ENCODE measurements at places on chromosomes 3 and 15. TPM values are rescaled to one million over a fixed set of nuclear protein-coding genes. Genes with fewer than 3 reads are reported as not detected.
A peak's percentile ranks its signal among the peaks of the same experiment; 100 is the strongest.

- no peak for DNase-seq
These were observed 88.7 kb downstream of the DMXL2 start for GRCh38 chr15:51533672-51534398.

DNA sequence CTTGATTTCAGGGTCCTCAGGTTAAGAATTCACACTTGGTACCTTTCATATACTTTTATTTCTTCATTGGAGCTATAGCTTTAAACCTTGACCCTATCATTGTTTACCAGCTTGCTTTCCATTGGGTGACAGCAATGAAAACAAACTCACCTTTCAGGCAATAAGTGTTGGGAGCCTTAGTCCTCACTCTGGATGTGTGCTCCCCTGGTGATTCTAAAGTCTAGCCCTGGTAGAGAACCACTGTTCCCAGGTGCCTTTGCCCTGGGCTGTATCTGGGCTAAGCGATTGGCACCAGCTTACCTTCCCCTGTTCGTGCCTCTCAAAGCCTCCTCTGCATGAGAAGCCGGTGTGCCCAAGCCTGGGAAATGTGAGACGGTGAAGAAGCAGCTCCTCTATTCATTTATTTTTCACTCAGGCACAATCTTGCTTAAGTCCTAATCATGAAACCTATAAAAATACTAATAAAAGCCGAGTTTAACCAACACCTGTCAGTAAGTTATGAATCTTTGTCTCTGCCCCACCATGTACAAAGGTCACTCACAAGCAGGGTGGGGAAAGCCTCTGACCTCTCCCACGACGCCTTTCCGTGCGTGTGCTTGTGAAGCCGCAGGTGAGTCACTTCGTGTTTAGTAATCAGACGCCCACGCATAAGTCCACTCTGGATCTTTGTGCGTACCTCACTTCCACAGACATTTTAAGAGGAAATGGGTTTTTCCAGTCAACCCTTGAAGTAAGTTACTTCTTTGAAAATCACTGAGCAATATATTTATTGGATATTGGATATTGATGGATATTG lies 12.8 kb upstream of the ARRDC4 start:
- DNase-seq: no peak

DNA sequence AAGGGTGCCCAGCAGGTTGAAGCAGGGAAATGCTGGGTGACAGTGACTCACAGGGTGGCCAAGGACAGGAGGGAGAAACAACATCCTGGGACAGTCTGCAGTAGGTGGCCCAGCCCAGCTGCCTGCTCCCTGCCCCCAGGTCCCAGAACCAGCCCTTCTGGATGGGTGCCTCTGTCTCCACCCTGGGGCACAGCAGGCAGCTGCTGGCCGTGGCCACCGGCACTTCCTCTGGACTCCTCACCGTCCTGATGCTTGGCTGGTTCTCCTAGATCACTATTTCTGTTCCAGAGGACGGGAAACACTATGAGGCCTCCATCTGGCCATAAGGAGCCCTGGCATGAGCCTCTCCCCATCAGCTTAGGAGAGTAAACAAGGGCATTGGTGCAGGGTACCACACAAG lies 258.9 kb downstream of the XXYLT1 start:
- DNase-seq: no peak

DNA sequence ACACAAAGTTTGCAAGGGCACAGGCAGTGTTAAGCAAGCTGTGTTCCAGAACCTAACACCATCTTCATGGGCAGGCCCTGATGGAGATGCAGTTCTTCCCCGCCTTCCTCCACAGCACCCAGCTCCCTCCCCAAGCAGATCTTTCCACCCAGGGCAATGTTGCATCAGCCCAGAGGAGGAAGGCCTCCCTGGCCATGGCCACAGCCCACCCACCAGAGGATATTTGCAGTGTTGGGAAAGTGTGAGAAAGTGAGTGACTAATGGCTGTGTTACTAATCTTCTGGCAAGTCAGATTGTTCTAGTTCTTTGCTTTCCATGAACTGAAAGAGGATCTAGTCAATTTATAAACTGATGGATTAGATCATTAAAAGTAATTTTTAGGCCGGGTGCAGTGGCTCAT lies 42.0 kb upstream of the ATP10A start:
- DNase-seq: no peak

DNA sequence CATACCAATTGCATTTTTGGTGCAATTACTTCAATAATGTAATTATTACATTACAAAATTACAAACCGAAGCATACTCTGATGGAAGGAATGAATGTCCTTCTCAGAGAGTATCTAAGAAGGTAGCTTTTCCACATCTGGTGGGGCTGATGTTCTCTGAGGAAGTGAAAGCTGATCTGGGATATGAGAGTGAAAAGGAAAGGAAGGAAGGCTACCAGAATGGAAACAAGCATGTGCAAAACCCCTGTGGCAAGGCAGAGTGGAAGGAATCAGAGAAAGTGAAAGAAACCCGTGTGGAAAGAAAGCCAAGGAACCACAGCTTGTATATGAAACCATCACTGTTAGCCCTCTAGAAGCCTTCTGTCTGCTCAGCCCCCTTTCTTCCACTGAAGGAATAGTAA lies 35.3 kb upstream of the GOLGA8A start:
- DNase-seq: no peak

GRCh38 chr15:34366271-34367065 lies 528 bp downstream of the LPCAT4 start:
- no peak for DNase-seq

DNA sequence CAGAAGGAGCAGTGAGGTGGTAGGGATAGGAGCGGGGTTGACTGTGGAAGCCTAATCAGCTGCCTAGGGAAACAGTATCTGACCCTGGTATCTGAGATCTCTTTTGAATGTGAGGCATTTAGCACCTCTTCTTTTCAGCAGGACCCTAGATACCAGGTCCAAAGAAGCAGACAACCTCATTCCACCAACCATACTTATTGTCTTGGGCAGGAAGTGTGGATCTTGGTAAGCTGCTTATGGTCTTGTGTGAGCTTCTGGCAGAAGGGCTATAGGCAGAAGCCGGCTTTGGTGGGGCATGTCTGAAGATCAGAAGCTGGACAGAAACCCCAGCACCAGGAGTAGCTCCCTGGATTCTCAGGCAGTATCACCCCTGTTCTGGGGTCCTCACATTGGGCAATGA lies 65.6 kb downstream of the TIPARP start:
- DNase-seq: no peak

DNA sequence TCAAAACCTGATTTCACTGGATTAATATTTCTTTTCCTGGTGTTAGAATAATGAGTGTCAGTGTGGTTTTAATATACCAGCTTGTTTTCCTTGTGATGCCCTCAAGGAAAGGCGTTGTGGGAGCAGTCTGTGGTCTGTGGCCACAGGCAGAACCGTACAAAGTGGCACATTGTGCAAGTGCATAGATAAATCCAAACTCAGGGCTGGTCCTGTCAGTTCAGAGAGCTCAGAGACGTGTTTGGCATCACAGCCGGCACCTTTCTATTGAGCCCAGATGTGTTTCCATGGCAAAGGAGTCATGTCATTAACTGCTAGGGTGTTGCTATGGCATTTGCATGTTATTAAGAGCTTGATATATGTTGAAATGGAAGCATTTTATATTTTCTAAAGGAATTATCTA lies 289.9 kb upstream of the RASGRP1 start:
- DNase-seq: no peak

DNA sequence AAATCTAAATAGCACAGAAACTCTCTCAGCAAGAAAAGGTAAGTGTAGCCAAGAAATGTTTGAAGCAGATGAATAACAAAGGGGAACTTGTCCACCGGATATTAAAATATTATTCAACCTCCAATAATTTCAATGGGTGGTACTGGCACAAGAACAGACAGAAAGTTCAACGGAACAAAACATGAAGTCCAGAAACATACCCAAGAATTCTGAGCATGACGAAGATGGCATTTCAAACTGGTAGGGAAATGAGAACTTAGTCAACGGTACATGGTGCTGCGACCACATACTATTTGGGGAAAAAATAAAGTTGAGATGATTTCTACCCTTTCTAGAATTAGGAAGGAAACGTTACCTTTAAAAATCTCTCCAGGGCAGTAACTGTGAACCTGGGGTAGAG lies 5.5 kb downstream of the CHSY1 start:
- DNase-seq: peak; percentile 26

- no peak for DNase-seq
These were observed 21.4 kb downstream of the CHDH start for GRCh38 chr3:53824795-53825194.

DNA sequence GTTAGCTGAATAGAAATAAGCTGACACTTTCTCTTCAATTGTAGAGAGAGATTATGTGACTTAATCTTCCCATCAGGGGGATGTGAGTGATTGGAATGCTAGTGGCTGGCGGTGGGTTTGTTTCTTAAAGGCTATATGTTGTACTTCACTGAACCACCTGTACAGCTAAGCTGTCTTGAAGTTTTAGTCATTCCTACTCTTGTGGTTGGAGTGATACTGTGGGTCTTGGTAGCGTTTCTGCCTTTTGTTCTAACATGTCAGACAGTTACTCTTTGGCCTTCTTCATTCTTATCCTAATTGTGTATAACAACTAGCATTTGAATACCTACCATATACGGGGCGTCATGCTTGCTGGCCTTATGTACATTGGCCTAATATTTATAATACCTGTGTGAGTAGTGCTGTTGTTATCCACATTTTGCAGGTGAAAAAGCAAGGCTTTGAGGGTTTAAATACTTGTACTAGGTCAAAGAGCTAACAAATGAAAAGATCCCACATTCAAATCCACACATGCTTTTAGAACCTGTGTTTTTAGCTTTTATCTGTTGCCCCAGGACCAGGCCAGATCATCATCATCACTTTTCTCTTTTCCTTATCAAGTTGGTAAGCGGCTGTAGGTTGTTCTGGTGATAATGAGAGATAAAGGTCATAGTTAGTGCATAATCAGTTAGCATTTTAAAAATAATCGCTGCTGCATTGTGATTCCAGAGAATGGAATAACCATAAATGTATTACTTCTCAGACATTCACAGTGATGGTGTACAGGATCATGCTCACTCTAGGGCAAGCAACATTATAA lies 50.2 kb downstream of the AKAP13 start:
- no peak for DNase-seq

DNA sequence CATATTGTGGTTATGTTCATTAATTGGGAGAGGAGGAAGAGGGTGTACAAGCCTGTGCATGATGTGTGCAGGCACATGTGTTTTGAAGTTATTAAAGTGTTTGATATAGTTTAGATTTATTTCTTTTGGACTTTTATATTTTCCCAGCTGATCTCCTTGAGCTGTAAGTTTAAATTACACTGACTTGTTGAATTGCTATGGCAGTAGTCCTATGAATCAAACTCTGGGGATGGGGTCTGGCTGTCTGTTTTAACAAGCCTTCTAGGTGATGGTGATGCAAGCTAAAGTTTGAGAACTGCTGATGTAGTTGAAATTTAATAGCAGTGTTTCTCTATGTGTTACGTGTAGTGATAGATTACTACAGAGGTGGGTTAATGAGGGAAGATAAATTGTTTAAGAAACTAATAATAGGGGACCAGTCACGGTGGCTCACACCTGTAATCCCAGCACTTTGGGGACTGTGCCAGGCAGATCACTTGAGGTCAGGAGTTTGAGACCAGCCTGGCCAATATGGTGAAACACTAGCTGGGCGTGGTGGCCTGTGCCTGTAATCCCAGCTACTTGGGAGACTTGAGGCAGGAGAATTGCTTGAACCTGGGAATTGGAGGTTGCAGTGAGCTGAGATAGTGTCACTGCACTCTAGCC lies 7.0 kb downstream of the ARIH1 start:
- no peak for DNase-seq

- no peak for DNase-seq
These were observed 181.3 kb upstream of the EIF1B start for GRCh38 chr3:40128166-40128565.

- DNase-seq: no peak
These were observed 55.5 kb downstream of the CLEC3B start for GRCh38 chr3:45081506-45082141.

- DNase-seq: no peak
These were observed 118.2 kb upstream of the TLE3 start for GRCh38 chr15:70215951-70216350.

- DNase-seq: no peak
These were observed 84.7 kb downstream of the RBPMS2 start for GRCh38 chr15:64690578-64691296.

- no peak for DNase-seq
These were observed 317.8 kb upstream of the AGTR1 start for GRCh38 chr3:148379763-148380382.

DNA sequence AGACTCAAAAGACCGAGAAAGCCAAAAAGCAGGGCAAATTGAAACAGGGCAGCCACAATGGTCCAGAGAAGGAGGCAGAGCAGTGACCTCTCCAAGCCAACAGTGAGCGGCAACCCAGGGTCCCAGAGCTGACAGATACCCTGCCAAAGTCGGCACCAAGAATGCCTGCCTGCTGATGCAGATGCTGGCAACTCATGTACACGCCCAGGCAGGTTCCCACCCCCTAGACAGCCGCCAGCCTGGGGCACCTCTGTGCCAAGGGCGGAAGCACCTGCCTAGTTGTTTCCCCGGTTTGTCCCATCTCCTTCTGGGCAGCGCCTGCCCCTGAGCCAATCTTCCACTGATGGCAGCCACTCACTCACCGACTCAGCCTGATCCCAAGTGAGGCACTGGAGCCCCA lies 22.1 kb downstream of the KLHL25 start:
- no peak for DNase-seq

- no peak for DNase-seq
These were observed 87.3 kb downstream of the TFG start for GRCh38 chr3:100796556-100796955.

GRCh38 chr15:85491691-85492090 lies 111.3 kb downstream of the AKAP13 start:
- no peak for DNase-seq

DNA sequence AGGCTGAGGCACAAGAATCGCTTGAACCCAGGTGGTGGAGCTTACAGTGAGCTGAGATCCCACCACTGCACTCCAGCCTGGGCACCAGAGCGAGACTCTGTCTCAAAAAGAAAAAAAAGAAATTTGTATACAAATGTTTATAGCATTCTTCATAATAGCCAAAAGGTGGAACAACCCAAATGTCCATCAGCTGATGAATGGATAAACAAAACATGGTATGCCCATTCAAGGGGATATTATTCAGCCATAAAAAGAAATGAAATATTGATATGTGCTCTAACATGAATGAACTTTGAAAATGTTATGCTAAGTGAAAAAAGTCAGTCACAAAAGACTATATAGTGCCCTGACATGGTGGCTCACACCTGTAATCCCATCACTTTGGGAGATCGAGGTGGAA lies 11.4 kb downstream of the LHFPL4 start:
- DNase-seq: no peak

Gene MB21D2
- not detected for polyA plus RNA-seq

Gene TRIM71
- not detected for polyA plus RNA-seq

Gene PCOLCE2
- not detected for polyA plus RNA-seq

Gene SLC51A
- not detected for polyA plus RNA-seq

Gene WWTR1
- not detected for polyA plus RNA-seq

Gene CCR2
- 0.42 TPM for polyA plus RNA-seq

Gene EXOSC7
- polyA plus RNA-seq: 64.3 TPM

Gene PLAAT1
- not detected for polyA plus RNA-seq

Gene LRCH3
- polyA plus RNA-seq: 15.0 TPM

Gene LXN
- 12.7 TPM for polyA plus RNA-seq

Gene CD80
- polyA plus RNA-seq: 0.77 TPM

Gene NANOGP8
- polyA plus RNA-seq: not detected

Gene CLDN18
- polyA plus RNA-seq: not detected

Gene CLEC3B
- not detected for polyA plus RNA-seq

Gene CPNE4
- polyA plus RNA-seq: not detected

Gene SNX22
- 60.2 TPM for polyA plus RNA-seq

Gene MRAS
- not detected for polyA plus RNA-seq

All from naive B cell (primary cell).